Stimulated activated CD4-positive, alpha-beta T cell treated with anti-CD3 and anti-CD28 coated beads, TNF-alpha, amount 100 ng/mL, for 24 hours (primary cell): ENCODE measurements at places on chromosomes 2 and 18.

GRCh38 chr2:65477590-65477989 lies 45.2 kb upstream of the SPRED2 start:
- DNase-seq = no peak

DNA sequence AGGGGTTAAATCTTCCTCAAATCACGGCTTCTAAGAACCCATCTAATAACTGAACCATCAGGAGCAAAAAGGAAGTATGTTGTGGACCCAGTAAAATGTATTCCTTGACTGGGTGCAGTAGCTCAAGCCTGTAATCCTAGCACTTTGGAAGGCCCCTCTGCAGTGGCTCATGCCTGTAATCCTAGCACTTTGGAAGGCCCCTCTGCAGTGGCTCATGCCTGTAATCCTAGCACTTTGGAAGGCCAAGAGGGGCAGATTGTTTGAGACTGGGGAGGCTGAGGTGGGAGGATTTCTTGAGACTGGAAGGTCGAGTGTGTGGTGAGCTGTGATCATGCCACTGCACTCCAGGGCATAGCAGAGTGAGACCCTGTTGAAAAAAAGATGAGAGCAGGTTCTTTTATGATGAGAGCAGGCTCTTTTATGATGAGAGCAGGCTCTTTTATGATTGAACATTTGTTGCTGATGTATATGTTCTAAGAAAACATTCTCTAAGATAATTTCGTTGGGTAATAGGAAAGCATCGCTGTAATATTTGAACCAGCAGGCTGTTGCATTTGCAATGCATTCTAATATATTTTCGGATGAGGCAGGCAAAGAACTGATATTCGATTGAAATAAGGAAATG lies 3.5 kb upstream of the PARD6G start:
- no peak for DNase-seq

DNA sequence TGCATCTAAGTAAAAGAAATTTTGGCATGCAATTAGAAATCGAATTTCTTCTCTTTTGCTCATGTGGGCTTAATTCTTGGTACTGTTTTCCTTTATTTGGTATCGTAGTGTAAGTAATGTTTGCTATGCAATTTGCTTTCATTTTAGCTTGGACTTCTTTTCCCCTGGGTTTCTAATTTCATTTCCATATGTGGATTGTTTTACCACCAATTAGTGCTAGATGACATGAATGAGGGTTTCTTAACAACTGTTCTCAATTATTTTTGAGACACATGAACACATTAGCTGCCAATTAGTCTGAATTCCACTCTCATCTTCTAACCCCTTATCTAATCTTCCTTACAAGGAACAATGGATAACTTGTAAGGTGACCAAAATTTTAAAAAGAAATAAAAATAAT lies 1047.2 kb upstream of the PIK3C3 start:
- no peak for DNase-seq

GRCh38 chr2:60661073-60661738 lies 94.9 kb upstream of the PAPOLG start:
- DNase-seq = no peak

DNA sequence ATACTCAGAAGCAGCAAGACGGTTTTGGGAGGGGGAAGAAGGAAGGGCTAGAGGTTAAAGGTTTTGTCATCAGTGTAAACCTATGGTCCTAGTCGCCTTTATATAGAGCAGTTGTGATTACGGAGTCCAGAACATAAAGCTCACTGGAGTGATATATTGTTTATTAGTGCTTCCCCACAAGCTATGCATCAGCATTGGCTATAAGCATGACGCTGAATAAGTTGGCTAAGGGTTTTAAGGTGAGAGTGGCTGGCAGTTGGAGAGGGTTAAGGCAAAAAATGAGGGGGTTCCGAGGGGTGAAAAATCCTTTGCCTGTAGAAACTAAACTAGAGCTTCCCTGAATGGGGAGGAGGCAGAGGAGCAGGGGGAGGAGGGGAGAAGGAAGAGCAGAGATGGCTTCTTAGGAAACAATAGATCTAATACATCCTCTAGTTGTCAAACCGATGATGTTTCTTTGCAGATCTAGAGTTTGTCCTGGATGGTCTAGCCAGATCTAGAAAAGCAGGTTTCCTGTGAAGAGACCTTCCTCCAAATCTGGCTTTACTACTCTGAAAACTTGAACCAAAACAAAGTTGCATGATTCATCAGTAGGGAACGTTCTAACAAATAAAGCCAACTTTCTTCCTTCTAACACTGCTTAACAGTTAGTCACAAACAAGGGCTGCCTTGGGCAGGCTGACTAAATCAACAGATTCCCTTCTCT lies 2.5 kb downstream of the KLF7 start:
- DNase-seq = no peak

- no peak for DNase-seq
Observed at GRCh38 chr2:110807522-110807921, 75.1 kb downstream of the ACOXL start.

DNA sequence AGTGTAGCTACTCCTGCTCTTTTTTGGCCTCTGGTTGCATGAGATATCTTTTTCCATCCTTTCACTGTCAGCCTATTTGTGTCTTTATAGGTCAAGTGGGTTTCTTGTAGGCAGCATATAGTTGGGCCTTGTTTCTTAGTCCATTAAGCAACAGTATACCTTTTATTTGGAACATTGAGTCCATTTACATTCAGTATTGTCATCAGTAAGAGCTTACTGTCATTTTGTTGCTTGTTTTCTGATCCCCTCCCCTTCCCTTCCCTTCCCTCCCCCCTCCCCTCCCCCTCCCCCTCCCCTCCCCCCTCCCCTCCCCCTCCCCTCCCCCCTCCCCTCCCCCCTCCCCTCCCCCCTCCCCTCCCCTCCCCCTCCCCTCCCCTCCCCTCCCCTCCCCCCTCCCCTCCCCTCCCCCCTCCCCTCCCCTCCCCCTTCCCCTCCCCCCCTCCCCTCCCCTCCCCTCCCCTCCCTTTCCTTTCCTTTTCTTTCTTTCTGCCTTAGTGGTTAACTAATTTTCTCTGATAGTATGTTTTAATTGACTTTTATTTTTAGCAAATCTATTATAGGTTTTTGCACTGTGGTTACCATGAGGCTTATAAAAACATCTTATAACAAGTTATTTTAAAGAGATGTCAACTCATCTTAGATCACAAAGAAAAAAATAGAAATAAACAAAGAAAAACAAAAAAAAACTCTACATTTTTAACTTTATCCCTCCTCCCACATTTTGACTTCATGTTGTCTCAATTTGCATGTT lies 13.2 kb upstream of the DCDC2C start:
- no peak for DNase-seq

- DNase-seq = no peak
Observed at GRCh38 chr2:1606046-1606400, 138.3 kb downstream of the PXDN start.

GRCh38 chr2:33104052-33104623 lies 157.4 kb downstream of the LTBP1 start:
- DNase-seq = no peak

GRCh38 chr2:222884114-222884771 lies 23.4 kb downstream of the ACSL3 start:
- DNase-seq = no peak

GRCh38 chr2:104004821-104005220 lies 849.1 kb upstream of the POU3F3 start:
- no peak for DNase-seq

DNA sequence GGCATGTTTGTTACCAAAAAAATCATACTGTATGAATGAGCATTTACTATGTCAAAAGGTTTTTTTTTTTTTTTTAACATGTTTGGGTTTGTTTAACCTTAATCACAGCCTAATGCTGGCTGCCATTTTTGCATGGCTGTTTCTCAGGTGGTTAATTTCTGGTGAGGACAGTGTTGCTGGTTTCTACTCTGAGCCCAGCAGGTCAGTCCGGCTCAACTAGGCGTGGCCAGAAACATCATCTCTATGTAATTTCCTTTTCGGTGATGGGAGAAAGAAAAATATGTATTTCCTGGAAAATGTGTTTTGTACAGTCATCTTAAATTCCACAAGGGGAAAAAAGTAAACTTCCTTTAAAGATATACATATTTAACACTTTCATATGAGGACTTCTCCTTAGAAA lies 24.9 kb upstream of the BZW1 start:
- no peak for DNase-seq

GRCh38 chr2:177543007-177543760 lies 150.6 kb downstream of the AGPS start:
- no peak for DNase-seq

DNA sequence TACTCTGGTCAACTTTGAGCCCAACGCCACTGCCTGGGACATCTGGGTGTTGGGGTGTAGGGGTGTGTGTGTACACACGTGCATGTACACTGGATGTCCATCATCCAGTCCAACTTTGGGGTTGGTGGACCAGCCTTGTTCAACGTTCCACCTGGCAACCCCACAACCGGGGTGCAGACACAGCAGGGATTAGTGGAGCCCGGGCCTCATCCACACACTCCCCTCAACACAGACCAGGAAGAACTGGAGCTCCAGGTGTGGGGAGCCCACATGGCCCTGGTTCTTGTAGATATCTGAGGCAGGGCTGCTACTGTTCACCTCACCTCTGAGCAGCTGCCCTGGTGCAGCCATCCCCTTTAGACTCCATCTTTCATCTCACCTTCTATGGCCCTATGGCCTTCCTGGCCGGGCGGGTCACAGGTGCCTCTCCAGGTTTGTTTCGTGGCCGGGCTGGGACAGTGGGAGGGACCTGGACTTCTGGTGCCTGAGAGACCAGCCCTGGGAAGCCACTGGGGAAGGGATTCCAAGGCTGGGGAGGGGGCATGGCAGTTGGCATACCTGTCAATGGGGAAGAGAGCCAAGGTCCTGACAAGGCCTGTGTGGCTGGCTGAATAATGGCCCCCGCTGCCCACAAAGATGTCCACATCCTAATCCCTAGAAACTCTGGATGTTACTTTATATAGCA lies 7.5 kb downstream of the NEU2 start:
- DNase-seq = no peak

DNA sequence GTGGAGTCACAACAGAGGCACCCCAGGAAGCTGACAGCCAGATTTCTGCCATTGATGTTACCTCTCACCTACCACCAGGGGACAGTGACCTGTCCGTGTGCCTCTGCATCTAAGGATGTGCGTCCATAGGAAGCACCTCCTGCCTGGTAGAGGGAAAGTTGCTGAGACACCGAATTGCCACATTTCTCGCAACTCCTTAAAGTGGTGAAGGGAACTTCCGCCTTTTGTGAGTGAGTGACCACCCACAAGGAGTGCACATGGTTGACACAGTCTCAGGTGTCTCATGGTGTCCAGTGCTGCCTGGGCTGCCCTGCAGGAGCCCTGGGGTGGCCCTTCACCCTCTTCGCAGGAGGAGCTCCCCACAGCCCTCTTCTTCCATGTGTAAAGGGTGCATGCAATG lies 201.8 kb downstream of the GBX2 start:
- no peak for DNase-seq

DNA sequence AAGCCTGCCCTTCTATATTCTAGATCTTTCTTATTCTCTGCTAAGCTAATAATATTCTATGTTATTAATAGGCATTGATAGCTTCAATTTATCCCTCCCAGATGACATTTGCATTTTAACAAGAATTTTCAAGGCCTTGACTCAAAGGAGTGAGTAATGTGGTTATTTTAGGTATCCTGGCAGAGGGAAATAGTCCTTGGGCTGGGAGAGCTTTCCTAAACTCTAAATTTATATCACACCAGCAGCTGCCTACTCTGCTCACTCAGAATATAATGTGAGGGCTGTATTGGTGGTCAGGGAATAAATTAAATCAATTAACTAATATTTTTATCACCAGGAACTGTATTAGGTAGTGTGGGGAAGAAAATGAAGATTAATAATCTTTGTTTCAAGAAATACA lies 74.8 kb upstream of the ADAM23 start:
- no peak for DNase-seq

DNA sequence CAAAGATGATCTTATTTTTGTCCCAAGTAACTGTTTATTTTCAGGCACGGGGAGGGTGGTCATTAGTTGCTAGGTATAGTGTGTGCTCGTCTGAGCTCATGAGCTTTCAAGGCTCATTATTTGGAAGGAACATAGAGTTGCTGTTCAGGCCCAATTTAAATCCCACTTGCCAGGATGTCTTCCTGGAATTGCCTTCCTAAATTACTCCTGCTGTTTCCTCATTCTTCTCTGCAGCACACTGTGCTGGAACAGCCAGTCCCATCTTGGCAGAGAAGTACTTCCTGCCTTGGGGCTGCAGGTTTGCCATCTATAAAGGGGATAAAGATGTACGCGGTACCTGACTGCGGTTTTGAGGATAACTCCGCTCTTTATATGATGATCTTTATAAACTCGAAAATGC lies 37.3 kb downstream of the GREB1 start:
- no peak for DNase-seq

DNA sequence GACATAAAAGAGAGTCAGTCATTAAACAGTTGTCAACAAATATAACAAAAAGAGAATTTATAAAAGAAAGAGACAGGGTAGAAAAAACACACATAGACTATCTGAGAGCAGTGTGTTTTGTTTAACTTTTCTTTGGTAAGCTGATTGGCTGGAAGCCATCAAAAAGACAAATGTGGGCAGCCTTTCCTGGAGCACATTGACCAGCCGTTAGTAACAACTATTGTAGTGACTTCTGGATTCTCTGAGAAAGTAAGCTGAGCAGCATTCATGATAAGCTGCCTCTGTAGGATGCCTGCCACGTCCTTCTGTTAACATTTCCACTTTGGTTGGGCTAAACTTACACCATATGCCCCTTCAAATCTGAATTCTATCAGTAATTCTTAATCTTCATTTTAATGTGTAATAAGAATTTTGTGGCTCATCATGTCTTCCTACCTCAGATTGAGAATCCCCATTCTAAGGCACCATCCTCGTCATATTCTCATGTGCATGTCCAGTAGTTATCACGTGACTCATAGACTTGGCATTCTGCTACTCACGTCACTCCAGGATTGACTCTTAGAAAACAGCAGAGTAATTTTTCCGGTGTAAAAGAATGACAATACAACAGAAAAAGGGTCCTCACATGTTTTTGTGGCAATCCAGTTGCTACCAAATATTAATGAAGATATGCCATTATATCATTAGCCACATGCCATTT lies 43.4 kb upstream of the DNAJC10 start:
- DNase-seq = no peak

GRCh38 chr18:13511961-13512577 lies 214.3 kb downstream of the FAM210A start:
- DNase-seq = no peak

- no peak for DNase-seq
Observed at GRCh38 chr2:54624591-54625071, 98.8 kb upstream of the EML6 start.

DNA sequence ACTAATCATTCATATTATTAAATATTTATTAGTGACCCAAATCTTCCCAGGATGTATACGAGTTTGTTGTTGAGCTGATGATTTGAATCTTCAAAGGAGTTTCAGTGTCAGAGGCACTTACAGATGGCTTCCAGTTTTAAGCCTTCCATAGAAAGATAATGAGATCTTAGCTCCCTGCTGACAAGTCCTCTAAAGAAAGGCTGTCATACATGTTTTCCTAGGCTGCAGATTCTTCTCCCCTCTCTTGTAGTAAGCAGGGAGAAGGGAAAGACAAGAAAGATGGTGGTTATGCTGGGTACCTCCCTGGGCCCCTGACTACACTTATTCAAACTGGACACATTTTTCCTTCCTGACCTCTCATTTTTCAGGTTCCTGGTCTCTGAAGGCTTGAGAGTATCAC lies 8.1 kb upstream of the GAREM1 start:
- DNase-seq = no peak
